ENCODE measurements at places on chromosomes 13 and 19. TPM values are rescaled to one million over a fixed set of nuclear protein-coding genes. Genes with fewer than 3 reads are reported as not detected.

Gene PGLYRP2
- total RNA-seq: not detected

Gene PPP1R13L
- 22.0 TPM for total RNA-seq

Gene COX6B2
- total RNA-seq: not detected

Gene FFAR1
- total RNA-seq: not detected

Gene NOVA2
- total RNA-seq: not detected

Gene GJB2
- 0.12 TPM for total RNA-seq

Gene EID2B
- 3.7 TPM for total RNA-seq

Gene PTH2
- not detected for total RNA-seq

Gene RFX1
- total RNA-seq: 3.2 TPM

Gene TDRD12
- 0.81 TPM for total RNA-seq

Gene GPR183
- total RNA-seq: 0.97 TPM

Gene ZNF491
- 4.7 TPM for total RNA-seq

Gene SMG9
- total RNA-seq: 16.8 TPM

Gene ZIC2
- not detected for total RNA-seq

Gene C2CD4C
- 0.12 TPM for total RNA-seq

Gene ZNF177
- 1.5 TPM for total RNA-seq

Gene FFAR2
- total RNA-seq: not detected

Gene TGFBR3L
- total RNA-seq: 0.73 TPM

Gene PSG6
- total RNA-seq: not detected

Gene CLIP3
- 22.8 TPM for total RNA-seq

Gene FXYD7
- total RNA-seq: not detected

Gene TMEM259
- 94.6 TPM for total RNA-seq

Gene ERICH4
- total RNA-seq: not detected

Gene FFAR3
- total RNA-seq: not detected

Gene EDDM13
- not detected for total RNA-seq

Gene ADGRE2
- total RNA-seq: not detected

Gene CYP4F8
- total RNA-seq: not detected

Gene ZNF534
- total RNA-seq: not detected

Measured in hair follicle dermal papilla cell (primary cell).